ENCODE measurements at places on chromosomes 4 and X.

DNA sequence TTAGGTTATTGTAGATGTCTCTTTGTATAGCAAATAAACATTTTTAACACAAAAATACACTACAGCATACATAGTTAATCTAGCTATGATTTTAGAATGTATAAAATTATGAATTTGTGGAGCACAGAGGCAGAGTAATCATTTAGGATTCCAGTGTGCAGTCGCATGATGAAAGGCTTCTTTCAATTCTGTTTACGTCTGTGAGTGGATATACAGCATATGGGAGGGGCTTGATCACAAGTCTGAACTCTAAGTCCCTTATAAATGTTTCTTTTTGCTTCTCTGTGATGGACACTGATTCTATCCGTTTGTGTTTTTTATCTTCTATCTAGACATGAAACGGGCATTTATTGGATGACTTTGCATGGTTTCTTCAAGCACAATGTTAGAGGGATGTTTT, 1239.6 kb upstream of the AGA start:
- no peak for DNase-seq

- DNase-seq: no peak
Measured at GRCh38 chr4:2686379-2687265, 69.5 kb downstream of the TNIP2 start.

DNA sequence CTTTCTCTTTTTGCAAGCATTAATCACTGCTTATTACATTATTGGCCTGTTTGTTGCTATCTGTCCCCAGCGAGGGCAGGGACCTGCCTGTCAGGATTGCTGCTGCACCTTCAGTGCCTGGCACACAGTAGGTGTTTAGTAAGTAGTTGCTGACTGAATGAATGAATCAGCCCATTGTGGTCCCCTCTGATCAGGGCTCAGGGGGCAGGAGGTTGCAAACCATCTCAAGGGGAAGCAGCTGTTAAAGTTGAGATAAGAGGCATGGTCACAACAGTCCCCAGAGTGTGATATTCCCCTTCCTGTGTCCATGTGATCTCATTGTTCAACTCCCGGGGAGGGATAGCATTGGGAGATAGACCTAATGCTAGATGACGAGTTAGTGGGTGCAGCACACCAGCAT, 85.4 kb downstream of the WFS1 start:
- DNase-seq: no peak

DNA sequence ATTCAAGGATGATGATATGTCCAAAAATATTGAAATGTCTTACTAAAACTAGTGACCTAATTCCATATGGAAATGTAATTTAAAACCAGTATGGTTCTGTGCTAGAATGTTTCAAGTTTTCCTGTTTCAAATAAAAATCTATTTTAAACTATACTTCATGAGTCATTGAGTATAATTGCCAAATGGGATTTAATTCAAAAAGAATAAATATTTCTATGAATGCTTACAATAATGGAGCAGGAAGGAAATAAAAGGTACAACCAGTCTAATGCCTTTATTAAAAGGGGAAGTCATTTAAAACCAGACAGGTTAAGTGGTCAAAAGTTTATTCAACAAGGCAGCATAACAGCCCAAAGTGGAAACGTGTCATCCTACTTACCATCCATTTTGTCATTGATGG, 2347.1 kb downstream of the PCDH7 start:
- DNase-seq: no peak

DNA sequence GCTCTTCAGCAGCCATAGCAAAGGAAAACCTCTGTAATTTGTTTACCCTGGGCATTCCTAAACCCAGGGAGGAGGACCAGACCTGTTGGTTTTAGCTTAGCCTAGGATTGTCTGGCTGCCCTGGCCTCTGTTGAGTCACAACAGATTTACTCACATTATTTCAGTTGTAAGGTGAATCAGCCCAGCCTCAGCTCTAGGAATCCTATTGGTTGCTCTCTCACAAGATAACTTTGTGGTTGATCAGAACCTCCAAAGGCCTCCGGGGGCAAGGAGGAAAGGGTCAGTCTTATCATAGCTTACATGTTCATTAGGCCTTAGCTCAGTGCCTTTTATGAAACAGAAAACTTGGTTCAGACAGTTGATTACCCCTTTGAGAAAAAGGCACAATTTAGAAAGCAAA, 41.0 kb downstream of the PDK3 start:
- no peak for DNase-seq

GRCh38 chr4:40874901-40875300, 125.1 kb downstream of the NSUN7 start:
- no peak for DNase-seq

GRCh38 chr4:24885342-24885741, 27.5 kb downstream of the CCDC149 start:
- DNase-seq: no peak

DNA sequence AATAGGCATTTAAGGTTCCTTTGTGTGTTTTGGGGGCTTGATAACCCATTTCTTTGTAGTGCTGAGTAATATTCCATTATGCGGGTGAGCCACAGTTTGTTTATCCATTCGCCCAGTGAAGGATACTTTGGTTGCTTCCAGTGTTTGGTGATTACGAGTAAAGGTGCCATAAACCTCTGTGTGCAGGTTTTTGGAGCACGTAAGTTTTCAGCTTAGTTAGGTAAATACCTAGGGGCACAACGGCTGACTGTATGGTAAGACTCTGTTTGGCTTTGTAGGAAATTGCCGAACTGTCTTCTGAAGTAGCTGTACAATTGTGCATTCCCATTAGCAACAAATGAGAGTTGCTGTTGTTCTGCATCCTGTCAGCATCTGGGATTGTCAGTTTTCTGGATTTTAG, 3.8 kb upstream of the TBL1X start:
- no peak for DNase-seq

DNA sequence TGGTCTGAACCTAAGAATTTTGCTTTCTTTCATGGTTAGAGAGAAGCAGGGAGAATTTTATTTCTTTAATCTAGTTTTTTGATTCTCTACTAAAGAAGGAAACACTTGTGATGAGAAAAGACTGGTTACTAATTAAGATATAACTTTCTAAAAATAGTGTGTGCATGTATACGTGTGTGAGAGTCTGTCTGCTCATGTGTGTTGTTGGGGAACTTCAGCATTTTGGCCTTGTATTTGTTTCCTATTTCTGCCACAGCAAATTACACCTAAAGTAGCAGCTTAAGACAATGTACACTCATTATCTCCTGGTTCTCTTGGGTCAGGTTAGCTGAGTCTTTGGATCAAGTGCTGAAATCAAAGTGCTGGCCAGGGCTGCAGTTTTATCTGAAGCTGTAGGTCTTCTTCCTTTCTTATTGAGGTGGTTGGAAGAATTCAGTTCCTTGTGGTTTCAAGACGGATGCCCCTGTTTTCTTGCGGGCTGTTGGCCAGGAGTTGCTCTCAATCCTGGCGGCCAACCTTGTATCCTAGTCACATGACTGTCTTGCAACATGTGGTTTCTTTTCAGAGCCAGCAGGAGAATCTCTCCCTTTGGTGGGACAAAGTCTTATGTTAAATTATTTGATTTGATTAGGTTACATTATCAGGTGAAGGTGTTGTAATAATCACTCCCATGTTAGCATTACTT, 188.4 kb upstream of the CLNK start:
- DNase-seq: no peak

- no peak for DNase-seq
Measured at GRCh38 chrX:16771483-16772398, 14.5 kb upstream of the TXLNG start.

- DNase-seq: no peak
Measured at GRCh38 chr4:74397748-74398426, 32.9 kb downstream of the EREG start.

DNA sequence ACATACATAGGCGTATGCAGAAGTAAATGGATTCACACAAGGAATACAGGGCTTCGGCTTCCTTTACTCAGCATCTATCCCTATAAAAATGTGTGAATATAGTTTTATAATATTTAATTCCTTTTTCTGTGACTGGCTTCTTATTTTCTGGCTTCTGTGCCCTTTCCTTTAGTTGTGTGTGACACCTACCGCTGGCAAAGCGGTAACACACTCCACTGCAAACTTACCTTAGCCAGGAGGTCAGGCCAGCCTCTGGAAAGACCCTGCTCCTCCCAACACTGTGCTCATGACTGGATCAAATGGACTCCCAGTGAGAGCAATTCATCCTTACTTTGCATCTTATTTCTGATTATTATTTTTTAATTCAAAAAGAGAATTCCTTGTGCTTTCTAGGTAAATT, 244.2 kb downstream of the ANK2 start:
- no peak for DNase-seq

GRCh38 chrX:21705225-21705624, 47.1 kb upstream of the KLHL34 start:
- DNase-seq: no peak

DNA sequence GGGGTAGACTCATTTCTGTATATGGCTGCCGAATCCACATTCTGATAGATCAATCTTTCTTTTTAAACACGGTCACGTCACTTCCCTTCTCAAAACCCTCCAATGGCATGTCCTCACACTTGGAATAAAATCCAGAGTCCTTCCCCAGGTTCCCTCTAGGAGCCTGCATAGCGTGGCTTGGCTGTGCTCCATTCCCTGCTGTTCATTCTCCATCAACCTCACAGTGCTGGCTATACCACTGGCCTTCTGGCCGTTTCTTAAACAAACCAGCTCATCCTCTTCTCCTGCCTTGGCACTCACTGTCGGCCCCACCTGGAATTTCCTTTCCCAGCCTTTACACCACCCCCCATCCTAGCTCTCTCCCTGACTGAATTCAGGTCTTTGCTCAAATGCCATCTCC, 77.1 kb downstream of the RBM47 start:
- no peak for DNase-seq

GRCh38 chrX:5756616-5757015, 472.1 kb downstream of the NLGN4X start:
- no peak for DNase-seq

DNA sequence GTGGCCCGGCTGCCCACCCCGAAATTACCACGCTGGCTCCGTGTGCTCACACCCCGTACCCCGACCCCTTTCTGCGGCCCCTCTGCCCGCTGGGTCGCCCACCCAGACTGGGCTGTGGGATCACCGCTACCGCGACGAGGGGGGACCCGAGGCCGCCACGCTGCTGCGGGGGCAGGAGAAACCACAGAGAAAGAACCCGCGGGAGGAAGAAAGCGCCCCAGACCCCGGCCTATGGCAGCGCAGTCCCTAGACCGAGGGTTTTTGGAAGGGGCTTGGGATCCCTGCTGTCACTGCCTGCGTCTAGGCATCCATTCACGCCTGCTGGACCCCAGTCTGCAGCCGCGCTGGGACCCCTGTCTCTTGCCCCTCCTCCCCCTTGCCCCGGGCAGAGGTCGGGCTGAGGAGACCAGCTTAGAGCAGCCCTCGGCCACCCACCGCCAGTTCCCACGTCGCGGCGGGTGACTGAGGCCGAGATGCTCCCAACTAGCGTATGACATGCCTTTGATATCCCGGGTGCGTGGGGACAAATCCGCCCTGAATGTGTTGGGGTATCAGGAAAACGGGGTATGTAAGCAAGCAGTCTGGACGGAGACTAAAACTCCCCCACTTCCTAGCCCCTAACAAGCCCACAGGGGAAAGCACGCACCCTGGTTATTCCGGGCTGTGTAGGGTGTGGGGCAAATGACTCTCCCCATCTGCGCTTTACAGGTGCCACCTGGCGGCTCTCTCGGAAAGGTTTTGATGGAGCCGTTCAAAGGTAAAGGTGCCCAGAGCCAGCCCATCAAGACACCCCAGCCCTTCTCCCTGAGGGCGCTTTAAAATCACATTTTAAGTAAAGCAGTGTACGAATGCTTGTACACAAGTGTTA, 862 bp upstream of the INPP4B start:
- peak; percentile 69 for DNase-seq

- no peak for DNase-seq
Measured at GRCh38 chr4:113773014-113773413, 11.5 kb upstream of the CAMK2D start.

- DNase-seq: no peak
Measured at GRCh38 chr4:136922066-136922465, 610.2 kb downstream of the PCDH18 start.

GRCh38 chrX:69154051-69154450, 11.2 kb downstream of the PJA1 start:
- no peak for DNase-seq

DNA sequence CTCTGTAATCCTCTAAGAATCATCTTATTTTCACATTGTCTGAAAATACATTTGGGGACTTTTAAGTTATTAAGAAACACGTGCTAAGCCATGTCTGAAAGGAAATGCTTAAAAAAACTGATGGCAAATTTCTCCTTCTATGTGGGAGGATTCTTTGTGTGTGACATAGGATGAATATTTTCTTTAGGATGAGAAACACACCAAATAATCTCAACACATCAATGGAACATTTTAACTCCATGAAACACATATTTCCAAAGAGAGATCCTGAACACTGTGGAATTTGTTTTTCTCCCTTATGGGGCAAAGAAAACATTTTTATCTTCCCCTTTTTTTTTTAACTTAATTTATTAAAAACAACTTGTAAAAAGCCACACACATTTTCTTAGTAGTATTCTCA, 153.8 kb upstream of the ANKRD50 start:
- DNase-seq: no peak

DNA sequence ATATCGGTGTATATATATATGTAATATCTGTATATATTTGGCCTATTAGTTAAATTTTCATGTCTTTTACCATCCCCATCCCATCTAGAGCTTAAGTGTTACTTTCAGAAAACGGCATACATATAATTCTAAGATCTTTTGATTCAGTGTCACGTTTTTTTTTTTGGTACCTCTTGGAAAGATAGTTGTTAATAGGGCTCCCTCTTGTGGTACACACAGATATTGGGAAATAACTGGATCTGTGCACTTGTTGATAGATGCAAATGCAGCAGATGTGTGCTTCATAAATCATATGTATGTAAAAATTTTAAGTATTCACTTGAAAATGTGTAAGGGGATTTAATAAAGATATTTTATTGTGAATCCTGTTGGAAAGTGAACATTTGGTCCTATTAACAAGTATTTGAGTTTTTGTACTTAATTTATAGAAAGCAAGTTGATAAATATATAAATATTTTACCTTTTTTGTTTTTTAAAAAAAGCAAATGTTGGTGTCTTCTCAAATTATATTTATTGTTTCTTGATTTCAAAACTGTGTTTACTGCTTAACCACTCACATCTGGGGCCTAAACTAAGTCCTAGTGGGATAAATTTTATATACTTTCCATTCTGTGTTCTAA, 74.7 kb downstream of the PAQR3 start:
- DNase-seq: peak; percentile 6

DNA sequence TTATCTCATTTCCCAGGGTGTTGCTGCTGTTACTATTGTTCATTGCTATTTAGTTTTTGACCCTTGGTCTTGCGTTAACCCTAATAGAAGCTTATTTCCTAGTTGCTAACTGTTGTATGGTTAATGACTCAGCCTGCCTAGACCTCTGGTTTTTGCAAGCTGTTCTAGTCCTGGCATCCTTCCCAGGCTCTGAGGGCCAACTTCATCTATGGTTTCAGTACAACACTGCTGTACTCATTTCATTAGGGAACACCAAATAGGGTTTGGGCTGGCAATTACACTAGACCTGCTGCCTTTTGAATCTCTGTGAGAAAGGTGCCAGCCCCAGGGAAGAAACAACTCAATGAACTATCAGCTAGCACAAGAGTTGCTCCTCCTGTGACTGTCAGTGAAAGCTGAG, 59.6 kb downstream of the DCX start:
- no peak for DNase-seq

Data from T-cell (primary cell).